ENCODE measurements at places on chromosomes 5 and 9.

- H3K4me1 ChIP-seq, result peaks cover 7% of the 10 kb centered on the region
- no peaks in the 10 kb centered on the region for H3K27me3 ChIP-seq
- no peak overlapping the region for H3K27ac ChIP-seq
- H3K4me3 ChIP-seq, result no peak overlapping the region
- H3K36me3 ChIP-seq, result peaks cover 28% of the 10 kb centered on the region
Measured at GRCh38 chr9:38000735-38001134, 68.3 kb downstream of the SHB start.

DNA sequence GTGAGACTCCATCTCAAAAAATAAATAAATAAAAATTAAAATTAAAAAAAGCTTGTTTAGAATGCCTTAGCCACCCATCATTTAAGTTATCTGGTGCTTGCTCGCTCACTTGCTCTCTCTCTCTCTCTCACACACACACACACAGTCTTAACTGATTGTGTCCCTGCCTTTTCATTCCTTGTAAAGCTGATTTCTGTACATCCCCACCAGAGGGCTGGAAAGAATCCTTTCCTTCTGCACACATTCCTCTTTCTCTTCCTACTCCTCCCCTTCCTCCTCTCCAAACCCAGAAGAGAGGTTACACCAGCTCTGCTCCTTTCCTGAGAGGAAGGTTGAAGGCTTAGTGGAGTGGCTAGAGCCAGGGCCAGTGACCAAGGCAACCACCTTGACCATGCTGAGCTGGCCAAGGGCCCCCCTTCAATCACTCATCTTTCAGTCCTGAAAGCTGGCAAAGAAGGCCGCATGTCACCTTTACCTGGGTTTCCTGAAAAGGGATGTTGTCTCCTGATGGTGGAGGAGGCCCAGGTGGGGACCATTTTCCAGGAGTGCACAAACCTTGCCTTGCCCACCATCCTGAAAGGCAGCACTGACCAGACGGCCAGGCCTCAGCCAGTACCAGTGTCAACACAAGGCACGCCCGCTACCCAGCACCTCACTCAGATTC is 25.6 kb downstream of the STK10 start:
- H3K27ac ChIP-seq, result no peak overlapping the region
- H3K4me1 ChIP-seq, result no peaks in the 10 kb centered on the region
- no peak overlapping the region for H3K4me3 ChIP-seq
- no peaks in the 10 kb centered on the region for H3K36me3 ChIP-seq
- no peak for DNase-seq

DNA sequence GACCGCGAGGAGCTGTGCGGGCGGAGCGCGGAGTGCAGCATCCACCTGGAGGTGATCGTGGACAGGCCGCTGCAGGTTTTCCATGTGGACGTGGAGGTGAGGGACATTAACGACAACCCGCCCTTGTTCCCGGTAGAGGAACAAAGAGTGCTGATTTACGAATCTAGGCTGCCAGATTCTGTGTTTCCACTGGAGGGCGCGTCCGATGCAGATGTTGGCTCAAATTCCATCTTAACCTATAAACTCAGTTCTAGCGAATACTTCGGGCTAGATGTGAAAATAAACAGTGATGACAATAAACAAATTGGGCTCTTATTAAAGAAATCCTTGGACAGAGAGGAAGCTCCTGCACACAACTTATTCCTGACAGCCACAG is 590 bp downstream of the PCDHA6 start:
- no peak overlapping the region for H3K27ac ChIP-seq
- no peaks in the 10 kb centered on the region for H3K4me1 ChIP-seq
- H3K4me3 ChIP-seq, result no peak overlapping the region
- H3K36me3 ChIP-seq, result no peaks in the 10 kb centered on the region

GRCh38 chr9:136244122-136244968 is 1.3 kb downstream of the QSOX2 start:
- no peak for DNase-seq
- H3K27ac ChIP-seq, result no peak overlapping the region

GRCh38 chr5:127330116-127330515 is 39.5 kb downstream of the MEGF10 start:
- DNase-seq, result no peak
- H3K27me3 ChIP-seq, result no peaks in the 10 kb centered on the region
- no peaks in the 10 kb centered on the region for H3K4me1 ChIP-seq
- no peak overlapping the region for H3K4me3 ChIP-seq

DNA sequence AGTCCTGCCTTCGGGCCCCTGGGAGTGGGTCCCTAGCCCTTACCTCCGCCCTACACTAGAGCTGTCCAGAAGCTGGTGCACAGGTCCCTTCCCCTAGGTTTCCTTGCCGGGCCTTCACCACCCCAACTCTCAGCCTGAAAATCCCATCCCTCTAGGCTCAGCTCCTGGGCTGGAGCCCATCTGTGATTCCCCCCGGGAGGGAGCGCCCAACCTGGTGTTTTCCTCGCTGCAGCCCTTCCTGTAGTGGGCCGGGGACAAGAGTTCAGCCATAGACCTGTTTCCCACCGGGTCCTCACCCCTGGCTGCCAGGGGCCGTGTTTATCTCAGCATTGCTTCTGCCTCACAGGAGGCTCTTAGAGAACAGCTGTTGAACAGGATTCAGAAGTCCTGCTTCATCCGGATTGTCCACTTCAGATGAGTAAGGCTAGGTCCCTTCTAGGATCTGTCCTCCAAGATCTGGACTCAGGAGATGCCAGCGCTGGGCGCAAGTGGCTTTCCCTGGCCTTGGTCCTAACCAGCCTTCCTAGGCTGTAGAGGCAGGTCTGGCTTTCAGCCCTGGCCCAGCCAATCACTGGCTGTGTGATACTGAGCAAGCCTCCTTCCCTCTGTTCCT is 965 bp downstream of the GLIPR2 start:
- peak overlapping the region; percentile 39 for H3K27ac ChIP-seq
- DNase-seq, result peak; percentile 52
- H3K4me1 ChIP-seq, result peaks cover 20% of the 10 kb centered on the region

DNA sequence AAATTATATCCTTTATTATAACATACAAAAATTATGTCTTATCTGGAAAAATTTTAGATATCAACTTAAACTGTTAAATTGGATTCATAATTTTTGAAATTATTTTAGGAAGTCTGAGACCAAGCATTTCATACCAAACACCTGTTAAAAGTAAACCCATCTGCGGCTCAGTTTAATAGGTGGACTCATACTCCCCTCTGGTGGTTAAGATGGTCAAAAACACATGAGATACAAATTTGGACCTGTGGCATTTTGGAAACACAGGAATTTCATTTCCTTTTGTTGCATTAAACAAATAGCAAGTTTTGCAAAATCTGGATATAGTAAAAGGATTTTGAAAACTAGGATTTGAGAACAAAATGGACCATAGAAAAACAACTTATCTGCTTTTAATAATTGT is 53.7 kb downstream of the RGMB start:
- DNase-seq, result peak; percentile 11
- no peaks in the 10 kb centered on the region for H3K36me3 ChIP-seq
- H3K4me3 ChIP-seq, result no peak overlapping the region
- no peaks in the 10 kb centered on the region for H3K27me3 ChIP-seq
- no peaks in the 10 kb centered on the region for H3K4me1 ChIP-seq
- no peak overlapping the region for H3K27ac ChIP-seq

DNA sequence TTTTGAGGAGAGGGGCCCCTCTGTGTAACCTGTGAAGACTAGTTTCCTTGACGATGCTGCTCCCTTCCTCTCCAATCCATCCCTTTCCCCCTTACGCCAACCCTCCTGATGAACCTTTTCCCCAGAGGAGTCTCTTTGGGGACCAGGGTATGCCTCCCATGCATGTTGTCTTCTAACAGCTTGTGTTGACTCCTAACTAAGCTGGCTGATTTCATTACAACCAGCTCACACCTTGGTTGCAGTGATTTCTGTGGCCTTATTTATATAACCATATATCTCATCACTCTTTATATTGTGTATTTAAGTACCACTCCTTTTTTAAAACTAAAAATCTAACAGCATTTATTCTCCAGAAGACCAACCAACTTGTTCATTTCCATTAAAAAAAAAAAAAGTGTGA is 42.5 kb downstream of the SFXN1 start:
- no peak overlapping the region for H3K4me3 ChIP-seq
- no peak overlapping the region for H3K27ac ChIP-seq
- H3K27me3 ChIP-seq, result no peaks in the 10 kb centered on the region
- H3K4me1 ChIP-seq, result no peaks in the 10 kb centered on the region
- no peak for DNase-seq

DNA sequence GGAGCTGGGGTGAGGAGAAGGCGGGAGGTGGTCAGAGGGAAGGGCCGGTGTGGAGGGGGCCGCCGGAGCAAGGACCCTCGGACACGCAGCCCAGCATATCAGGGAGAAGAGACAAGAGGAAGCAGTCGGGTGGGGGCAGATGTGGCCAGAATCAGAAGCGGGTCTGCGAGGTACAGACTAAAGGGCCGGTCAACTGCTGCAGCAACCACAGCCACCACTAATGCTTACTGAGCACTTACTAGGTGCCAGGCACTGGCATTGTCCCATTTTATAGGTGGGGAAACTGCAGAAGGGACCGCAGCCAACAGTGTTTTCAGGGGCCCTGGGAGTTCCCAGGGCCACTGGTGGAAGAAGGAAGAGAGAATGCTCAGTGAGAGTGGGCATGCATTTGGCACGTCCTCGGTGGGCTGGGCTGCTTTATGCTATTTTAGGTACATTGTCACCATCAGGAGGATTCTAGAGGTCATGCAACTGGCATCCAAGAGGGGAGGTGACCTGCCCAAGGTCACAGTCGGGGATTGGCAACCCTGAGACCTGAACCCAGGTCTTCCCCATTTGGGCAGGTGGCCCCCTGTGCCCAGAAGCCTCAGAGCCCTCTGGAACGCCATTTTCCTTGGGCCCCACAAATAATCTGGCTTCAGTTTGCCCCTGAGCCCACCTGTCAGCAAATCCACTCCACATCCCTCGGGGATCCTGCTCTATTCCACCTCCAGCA is 53.4 kb downstream of the DUSP1 start:
- peaks cover 21% of the 10 kb centered on the region for H3K27me3 ChIP-seq
- H3K27ac ChIP-seq, result no peak overlapping the region
- H3K4me3 ChIP-seq, result no peak overlapping the region
- H3K36me3 ChIP-seq, result no peaks in the 10 kb centered on the region

DNA sequence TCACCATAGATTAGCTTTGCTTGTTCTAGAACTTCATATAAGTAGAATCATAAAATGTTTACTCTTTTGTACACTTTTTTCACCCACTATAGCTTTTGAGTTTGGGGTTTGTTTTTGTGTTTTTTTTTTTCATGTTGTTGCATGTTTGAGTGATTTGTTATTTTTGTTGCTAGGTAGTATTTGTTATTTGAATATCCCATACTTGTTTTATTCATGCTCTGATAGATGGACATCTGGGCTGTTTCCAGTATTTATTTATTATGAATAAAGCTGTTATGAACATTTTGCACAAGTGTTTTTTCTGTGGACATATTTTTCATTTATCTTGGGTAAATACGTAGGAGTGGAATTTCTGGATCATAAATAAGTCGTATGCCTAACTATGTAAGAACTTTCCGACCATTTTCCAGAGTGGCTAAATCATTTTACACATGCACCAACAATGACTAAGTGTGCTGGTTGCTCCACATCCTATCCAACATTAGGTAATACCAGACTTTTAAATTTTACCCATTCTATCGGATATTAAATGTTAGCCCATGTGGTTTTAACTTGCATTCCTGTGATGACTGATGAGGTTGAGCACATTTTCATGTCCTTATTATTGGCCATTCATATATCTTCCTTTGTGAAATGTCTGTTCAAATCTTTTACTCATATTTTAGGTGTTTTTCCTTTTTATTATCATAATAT is 69.1 kb upstream of the NR4A3 start:
- DNase-seq, result no peak
- no peaks in the 10 kb centered on the region for H3K27me3 ChIP-seq
- no peaks in the 10 kb centered on the region for H3K4me1 ChIP-seq
- no peak overlapping the region for H3K4me3 ChIP-seq

GRCh38 chr9:3415906-3416305 is 109.9 kb downstream of the RFX3 start:
- DNase-seq, result no peak
- no peaks in the 10 kb centered on the region for H3K27me3 ChIP-seq
- H3K4me3 ChIP-seq, result no peak overlapping the region
- H3K4me1 ChIP-seq, result no peaks in the 10 kb centered on the region
- no peak overlapping the region for H3K27ac ChIP-seq

DNA sequence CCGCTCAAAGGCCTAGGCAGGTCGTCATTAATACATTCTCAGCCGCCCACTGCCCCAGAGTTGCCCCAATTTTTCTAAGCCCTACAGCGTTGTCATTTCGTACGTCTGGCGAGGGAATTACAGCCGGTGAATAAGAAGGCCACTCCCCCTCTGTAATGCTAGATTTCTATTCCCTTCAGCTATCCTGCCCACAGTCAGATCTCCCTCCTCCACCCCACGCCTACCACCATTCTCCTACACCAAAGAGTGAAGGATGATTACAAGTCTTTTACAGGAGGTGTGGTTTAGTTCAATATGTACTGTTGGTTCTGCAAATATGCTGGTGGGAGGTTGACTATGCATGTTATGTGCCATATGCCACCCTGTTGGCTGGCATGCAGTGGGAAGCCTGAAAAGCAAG is 83.7 kb upstream of the SMIM15 start:
- H3K4me3 ChIP-seq, result no peak overlapping the region
- DNase-seq, result no peak
- H3K4me1 ChIP-seq, result no peaks in the 10 kb centered on the region
- H3K27ac ChIP-seq, result no peak overlapping the region

GRCh38 chr5:30804739-30805505 is 388.6 kb upstream of the CDH6 start:
- DNase-seq, result peak; percentile 20
- H3K27ac ChIP-seq, result no peak overlapping the region
- H3K4me1 ChIP-seq, result peaks cover 4% of the 10 kb centered on the region
- no peak overlapping the region for H3K4me3 ChIP-seq
- H3K36me3 ChIP-seq, result no peaks in the 10 kb centered on the region
- no peaks in the 10 kb centered on the region for H3K27me3 ChIP-seq

DNA sequence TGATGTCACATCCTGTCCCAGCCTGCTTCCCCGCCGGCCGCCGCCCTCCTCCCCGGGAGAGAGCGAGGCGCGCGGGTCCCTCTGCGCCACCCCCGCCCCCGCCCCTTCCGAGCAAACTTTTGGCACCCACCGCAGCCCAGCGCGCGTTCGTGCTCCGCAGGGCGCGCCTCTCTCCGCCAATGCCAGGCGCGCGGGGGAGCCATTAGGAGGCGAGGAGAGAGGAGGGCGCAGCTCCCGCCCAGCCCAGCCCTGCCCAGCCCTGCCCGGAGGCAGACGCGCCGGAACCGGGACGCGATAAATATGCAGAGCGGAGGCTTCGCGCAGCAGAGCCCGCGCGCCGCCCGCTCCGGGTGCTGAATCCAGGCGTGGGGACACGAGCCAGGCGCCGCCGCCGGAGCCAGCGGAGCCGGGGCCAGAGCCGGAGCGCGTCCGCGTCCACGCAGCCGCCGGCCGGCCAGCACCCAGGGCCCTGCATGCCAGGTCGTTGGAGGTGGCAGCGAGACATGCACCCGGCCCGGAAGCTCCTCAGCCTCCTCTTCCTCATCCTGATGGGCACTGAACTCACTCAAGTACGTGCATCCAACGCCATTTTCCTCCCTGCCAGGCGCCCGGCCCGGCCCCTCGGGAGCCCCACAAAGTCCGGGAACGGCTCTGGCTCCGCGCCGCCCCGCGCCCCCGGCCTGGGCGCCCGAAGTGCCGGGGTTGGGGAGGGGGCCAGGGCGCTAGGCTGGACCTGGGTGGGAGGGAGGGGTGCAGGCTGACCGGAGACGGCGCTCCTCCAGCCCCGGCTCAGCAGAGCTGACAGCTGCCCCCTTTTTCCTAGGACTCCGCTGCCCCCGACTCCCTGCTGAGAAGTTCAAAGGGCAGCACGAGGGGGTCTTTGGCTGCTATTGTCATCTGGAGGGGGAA is 12.0 kb upstream of the OLFM1 start:
- peaks cover 41% of the 10 kb centered on the region for H3K27me3 ChIP-seq
- no peak overlapping the region for H3K27ac ChIP-seq
- H3K4me3 ChIP-seq, result no peak overlapping the region
- H3K36me3 ChIP-seq, result no peaks in the 10 kb centered on the region
- peak; percentile 18 for DNase-seq

All from large intestine (tissue), 12 donors.